ENCODE measurements at places on chromosomes 1 and 21. TPM values are rescaled to one million over a fixed set of nuclear protein-coding genes. Genes with fewer than 3 reads are reported as not detected.

GRCh38 chr1:57115030-57115614 lies 149.3 kb upstream of the C8B start:
- DNase-seq = no peak

DNA sequence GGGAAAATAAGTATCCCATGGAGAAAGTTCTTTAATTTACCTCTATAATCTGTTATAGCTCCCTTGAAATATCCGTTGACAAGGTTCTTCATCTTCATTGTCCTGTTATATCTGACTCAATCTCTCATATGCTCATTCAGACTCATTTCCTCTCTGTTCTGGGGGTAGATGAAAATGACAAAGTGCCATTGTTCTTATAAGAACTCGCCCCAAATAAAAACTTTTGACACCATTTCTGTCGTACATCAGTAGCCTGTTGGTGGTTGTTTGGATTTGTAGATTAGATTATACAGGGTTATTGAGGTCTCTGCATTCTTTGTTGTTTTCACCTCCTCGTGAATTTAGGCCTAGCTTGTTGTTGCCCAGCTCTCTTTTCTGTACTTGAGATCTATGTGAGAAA lies 55.2 kb upstream of the IPO9 start:
- no peak for DNase-seq

DNA sequence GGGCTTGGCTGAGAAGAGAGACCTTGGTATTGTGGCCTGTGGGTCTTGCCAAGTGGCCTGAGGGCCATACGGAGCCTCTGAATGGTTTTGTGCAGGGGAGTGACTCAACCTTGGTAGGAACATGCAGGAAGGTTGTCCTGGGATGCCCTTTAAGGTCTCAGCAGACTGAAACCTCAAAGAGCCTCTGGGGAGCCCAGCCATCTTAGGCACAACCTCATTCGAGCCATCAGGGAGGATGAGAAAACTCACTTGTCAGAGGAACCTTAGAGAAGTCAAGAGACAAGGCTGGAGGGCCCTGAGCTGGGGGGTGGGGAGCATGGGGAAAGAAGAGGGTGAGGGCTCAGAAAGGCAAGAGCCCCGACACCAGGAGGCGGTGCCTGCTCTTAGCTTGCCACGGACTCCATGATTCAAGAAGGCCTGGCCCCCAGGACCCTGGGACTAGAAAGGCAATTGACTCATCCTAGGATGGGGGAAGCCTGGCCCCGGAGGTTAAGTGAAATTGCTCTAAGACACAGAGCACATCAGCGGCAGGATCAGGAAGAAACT lies 13.0 kb downstream of the IFI6 start:
- DNase-seq = no peak

Gene DNASE2B
- total RNA-seq = not detected

Gene EDN2
- total RNA-seq = 0.78 TPM

Gene GJB3
- 0.63 TPM for total RNA-seq

GRCh38 chr21:15437883-15438282 lies 291.9 kb upstream of the USP25 start:
- no peak for DNase-seq

Gene PPIAL4G
- total RNA-seq = not detected

GRCh38 chr21:39472786-39473185 lies 21.0 kb downstream of the SH3BGR start:
- no peak for DNase-seq

DNA sequence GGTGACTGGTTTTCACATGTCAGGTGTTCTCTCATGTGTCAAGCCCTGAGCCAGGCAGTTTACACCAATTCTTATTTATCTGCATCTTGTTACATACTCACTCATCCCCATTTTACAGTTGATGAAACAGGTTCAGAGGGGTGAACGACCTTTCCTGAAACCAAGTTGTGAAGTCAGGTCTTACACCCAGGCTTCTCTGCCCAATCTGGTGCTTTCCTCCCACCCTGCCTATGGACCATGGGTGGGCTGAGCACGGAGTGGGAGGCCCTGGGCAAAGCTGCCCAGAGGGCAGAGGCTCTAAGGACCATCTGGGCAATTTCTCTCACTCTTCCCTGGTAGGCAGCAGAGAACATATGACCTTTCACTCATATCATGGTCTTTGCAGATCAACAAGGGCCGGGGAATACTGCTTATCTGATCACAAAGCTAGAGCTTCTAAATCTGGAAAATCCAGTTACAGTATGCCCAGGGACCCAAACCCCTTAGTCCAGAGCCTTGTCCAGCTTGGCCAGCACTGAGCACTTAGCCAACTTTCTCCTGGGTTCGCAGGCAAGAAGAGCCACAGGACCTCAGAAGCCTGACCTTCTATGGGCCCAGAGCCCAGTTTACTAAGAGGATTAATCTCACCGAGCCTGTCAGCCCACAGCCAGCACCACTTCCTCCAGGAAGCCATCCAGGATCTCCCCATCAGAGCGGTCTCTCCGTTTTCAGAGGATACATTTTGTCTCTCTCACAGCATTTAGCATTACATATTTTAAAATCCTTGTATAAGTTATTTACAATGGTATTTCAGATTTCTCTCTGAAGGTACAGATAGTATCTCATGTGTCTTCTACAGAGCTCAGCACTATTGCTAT lies 16.0 kb upstream of the TTC39A start:
- DNase-seq = no peak

Gene NMNAT2
- total RNA-seq = 1.7 TPM

Gene SEMA6C
- 15.5 TPM for total RNA-seq

DNA sequence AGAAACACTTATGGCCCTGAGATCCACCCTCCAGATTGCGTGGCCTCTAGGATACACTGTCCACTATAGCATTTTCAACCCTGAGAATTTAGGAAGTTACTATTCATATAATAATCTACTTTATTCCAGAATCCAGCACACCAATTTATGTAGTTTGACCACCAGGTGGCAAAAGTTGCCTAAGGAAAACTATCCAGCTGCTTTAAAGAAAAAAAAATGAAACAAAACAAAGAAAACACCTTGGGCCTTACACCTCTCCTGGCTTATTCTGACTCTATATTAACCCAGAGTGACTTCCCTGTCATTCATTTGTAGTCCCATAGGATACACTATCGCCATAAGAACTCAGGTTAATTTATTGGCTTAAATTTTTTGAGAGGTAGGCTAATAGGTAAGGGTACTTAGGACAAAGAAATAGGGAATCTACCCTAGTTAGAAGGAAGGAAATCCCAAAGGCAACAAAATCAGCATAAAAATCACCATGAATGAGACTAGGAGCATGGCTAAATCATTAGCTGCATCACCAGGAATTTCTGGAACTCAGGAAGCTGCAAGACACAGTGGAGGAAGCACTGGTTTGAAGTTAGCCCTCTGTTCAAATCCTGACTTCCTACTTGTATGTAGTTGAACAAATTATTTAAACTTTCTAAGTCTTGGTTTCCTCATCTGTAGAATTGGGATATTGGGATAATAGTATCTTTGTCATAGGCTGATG lies 107.5 kb downstream of the SPAG17 start:
- DNase-seq = no peak

DNA sequence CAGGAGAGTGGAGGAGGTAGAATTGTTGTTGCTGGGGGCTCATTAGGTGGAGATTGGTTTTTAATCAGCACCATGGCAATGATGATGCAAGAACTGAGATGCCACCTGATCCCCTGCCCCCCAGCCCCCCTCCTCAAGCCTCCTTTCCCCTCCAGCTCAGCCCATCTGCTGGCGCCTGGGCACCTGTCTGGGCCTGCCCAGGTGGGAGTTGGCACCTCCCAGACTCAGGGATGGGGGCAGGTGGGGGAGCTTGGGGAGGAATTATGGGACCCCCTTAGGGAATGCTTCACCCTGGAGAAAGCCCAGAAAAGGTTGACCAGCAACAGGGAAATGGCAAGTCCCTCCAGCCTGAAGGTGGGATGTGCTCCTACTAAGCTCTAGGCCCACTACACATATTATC lies 1.5 kb upstream of the NHLH1 start:
- no peak for DNase-seq

DNA sequence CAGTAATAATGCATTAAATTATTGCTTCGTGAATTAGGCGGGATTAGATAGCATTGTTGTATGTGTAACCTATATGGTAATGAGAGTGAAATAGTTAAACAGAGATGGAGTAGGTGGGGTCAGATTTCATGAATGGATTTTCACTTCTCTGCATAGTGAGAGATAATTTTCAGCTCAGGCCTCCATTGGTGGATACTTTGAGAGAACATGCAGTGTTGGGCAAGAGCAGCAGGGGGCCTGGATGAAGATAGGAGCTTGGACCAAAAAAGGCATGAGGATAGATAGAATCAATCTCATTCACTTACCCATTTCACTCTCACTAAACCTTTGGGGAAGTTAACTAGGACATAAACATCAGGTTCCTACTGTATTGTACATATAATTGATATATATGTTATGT lies 39.5 kb upstream of the C1orf87 start:
- DNase-seq = no peak

Gene FOXO6
- total RNA-seq = 0.98 TPM

GRCh38 chr1:109777436-109777835 lies 13.7 kb upstream of the EPS8L3 start:
- DNase-seq = no peak

- DNase-seq = no peak
Observed at GRCh38 chr1:226708967-226709396, 30.1 kb downstream of the ITPKB start.

Gene AADACL4
- total RNA-seq = not detected

- no peak for DNase-seq
Observed at GRCh38 chr1:186999506-186999905, 170.8 kb downstream of the PLA2G4A start.
